ENCODE measurements at places on chromosomes 16 and 17. TPM values are rescaled to one million over a fixed set of nuclear protein-coding genes. Genes with fewer than 3 reads are reported as not detected.

DNA sequence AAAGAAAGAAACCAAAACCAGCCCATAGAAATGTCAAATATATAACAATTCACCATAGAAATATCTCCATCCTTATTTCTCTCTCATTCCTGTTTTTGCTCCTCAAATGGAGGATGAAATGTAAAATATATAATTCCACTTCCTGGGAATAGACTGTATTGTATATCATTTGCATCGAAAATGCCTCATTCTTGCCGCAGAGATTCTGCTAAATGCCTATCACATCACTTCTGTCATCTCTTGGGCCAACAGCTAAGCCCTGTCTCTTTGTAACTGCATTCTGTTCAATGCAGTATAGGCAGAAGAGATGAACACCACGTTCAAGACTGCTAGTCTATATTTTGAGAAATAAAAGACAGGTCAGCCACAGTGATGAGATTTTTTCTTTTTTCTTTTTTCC lies 956.3 kb upstream of the SOX9 start:
- no peak for DNase-seq

The SMG6 gene
- polyA plus RNA-seq: 13.8 TPM

The NPTX1 gene
- 0.21 TPM for polyA plus RNA-seq

The KRT27 gene
- not detected for polyA plus RNA-seq

The KRT33B gene
- polyA plus RNA-seq: 1.2 TPM

DNA sequence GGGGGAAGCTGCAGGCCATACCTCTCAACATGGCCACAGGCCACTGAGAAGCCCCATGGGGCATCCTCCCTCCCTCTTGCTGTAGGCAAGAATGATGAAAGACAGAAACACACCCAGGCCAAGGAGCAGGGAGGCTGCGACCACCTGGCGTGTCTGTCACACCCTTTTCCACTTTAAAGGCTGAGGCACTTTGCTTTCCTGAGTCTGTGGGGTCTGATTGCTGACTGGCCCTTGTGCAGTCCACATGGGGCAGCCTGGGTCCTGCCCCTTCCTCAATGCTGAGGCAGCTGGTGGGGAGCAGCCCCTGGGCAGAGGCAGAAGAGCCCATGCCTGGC lies 8.7 kb downstream of the TMEM204 start:
- no peak for DNase-seq

DNA sequence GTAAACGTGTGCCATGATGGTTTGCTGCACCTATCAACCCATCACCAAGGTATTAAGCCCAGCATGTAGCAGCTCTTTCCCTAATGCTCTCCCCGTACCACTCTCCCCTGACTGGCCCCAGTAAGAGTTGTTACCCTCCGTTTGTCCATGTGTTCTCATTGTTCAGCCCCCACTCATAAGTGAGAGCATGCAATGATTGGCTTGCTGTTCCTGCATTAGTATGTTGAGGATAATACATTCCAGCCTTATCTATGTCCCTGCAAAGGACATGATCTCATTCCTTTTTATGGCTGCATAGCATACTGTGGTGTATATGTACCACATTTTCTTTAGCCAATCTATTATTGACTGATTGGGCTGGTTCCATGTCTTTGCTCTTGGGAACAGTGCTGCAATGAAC lies 1294.9 kb upstream of the CDH8 start:
- no peak for DNase-seq

DNA sequence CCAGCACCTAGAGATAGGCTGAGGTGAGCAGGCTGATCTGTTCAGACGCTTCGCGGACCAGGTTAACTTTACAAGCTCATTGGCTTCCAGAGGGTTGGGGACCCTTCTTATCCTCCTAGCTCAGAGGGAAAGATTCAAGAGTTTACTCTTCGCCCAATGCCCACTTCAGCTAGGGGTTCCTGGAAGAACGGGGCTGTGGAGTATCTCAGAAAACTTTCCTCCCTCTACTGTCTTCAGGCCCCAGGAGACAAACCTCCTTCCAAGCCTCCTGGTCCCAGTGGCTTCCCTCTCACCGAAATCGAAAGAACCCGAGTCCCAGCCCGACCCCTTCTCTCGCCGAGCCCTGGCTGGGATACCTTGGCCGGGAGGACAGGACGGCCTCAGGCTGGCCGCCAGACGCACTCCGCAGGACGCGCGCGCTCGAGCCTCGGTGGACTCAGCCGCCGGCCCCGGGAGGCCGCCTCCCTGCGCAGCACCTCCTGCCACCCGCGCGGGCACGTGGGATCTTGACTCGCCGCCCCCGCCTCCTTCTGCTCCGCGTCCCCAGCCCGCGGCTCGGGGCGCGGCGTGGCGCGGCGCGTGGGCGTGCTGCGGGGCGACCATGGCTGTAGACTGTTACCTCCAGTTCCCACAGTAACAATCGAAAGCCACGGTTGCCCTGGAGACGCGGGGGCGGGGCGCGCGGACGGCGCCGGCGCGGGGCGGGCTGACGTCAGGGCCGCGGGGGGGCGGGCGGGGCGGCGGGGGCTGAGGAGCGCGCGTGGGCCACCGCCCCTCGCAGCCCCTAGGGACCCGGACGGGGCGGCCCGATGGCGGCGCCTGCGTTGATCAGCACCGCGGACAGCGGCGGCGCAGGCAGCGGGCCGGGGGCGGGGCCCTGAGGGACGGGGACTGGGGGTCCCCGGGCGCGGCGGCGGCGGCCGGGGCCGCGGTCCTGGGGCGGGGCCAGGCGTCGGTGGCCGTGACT lies 5.3 kb upstream of the HIC1 start:
- DNase-seq: no peak

The MT1A gene
- 0.82 TPM for polyA plus RNA-seq

DNA sequence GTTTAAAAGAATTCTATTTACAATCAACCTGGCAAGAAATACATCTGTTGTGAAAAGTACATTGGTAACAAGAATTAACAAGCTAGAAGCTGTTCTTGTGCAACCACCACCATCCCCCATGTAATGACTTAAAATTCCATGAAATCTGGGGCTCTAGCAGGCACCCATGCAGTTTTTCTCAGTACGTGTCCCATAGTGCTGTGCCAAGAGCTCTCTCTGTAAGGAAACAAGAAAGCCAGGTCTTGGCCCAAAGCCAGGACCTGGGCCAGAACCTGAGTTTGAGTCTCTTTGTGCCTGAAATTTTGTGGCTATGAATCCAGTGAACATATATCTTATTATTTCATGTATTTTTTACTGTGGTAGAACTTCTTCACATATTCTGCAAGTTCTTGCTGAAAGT lies 46.6 kb downstream of the NUP93 start:
- DNase-seq: no peak

DNA sequence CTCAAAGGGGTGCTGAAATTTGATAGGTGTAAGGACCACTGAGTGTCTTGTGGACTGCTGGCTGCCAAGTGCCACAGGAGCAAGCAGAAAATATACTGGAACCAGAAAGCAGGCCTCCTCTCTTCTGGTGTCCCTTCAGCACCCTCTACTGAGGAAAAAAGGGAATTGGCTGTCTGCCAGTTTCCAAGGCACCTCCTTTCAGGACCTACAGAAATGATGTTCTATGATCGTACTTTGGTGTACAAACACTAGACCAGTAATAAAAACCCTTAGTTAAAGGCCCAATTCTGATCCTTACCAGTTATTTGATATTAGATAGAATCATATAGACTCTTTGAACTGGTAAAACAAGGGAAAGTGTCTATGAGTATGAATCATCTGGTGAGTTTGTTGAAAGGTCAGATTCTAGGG lies 35.8 kb upstream of the BCAS3 start:
- peak; percentile 5 for DNase-seq

DNA sequence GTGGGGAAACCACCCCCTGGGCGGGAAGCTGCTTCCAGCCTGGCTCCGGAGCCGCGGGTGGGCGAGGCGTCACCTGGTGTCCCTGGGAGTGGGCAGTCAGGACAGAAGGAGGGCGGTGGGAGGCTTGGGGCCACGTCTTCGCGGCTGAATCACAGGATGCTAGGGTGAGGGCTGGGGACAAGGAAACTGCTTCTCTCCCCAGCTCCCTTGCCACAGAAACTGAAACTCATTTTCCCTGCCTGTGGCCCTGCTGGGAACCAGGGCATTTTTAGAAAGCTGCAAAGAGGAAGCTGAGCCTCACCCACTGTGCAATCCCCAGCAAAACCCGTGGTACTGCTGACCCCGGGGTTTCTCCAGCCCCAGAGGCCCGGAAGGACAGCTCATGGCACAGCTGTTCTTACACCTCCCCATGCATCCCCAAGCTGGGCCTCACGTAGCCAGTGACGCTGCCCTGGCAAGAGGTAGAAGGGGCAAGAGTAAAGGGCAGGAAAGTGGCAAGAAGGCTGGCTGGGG lies 8.2 kb downstream of the RHBDF2 start:
- no peak for DNase-seq

All from BJ (cell line).